RPMI7951 (cell line): ENCODE measurements at places on chromosomes 16 and 17. TPM values are rescaled to one million over a fixed set of nuclear protein-coding genes. Genes with fewer than 3 reads are reported as not detected.

- DNase-seq, result no peak
Observed at GRCh38 chr17:36727052-36727451, 125.7 kb downstream of the MRM1 start.

DNA sequence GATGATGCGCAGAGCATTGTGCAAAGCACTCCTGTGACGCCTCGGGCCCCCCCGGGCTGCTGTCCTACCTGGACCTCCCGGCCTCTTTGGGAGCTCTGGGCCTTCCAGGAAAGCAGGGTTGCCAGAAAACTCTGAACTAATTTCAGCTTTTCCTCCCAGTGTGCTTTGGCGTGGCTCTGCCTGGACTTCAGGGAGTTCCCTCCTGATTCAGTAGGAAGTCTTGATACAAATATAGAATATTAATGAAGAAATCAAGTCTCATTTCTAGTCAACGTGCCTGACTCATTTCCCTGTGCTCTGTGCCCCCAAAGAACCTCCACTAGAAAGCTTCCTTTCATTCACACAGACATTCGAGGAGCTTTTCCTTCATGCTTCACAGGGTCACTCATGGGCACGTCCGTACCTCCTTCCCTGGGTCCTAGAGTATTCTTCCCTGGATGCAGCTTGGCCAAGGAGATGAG lies 84.0 kb upstream of the NOL11 start:
- DNase-seq, result no peak

DNA sequence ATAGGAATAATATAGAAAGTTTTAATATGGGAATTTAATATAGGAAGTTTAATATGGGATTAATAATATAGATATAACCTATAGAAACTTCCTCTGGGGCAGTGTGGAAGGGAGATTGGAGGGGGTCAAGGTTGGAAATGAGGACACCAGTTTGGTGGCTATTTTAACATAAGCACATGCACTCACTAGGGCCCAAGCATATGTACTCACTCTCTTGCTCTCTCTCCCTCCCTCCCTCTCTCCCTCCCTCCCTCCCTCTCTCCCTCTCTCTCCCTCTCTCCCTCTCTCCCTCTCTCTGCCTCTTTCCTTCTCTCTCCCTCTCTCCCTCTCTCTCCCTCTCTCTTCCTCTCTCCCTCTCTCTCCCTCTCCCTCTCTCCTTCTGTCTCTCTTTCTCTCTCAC lies 528.1 kb downstream of the NPIPA7 start:
- no peak for DNase-seq

Gene NTN3
- total RNA-seq, result not detected in 2 replicates

- DNase-seq, result peak; percentile 66
Observed at GRCh38 chr16:70747703-70748631, 53.0 kb downstream of the VAC14 start.

GRCh38 chr17:65143889-65144604 lies 6.9 kb downstream of the RGS9 start:
- no peak for DNase-seq

DNA sequence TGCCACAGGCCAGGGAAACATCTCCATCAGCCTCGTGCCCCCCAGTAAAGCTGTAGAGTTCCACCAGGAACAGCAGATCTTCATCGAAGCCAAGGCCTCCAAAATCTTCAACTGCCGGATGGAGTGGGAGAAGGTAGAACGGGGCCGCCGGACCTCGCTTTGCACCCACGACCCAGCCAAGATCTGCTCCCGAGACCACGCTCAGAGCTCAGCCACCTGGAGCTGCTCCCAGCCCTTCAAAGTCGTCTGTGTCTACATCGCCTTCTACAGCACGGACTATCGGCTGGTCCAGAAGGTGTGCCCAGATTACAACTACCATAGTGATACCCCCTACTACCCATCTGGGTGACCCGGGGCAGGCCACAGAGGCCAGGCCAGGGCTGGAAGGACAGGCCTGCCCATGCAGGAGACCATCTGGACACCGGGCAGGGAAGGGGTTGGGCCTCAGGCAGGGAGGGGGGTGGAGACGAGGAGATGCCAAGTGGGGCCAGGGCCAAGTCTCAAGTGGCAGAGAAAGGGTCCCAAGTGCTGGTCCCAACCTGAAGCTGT lies 3.4 kb downstream of the NXPH3 start:
- DNase-seq, result no peak

DNA sequence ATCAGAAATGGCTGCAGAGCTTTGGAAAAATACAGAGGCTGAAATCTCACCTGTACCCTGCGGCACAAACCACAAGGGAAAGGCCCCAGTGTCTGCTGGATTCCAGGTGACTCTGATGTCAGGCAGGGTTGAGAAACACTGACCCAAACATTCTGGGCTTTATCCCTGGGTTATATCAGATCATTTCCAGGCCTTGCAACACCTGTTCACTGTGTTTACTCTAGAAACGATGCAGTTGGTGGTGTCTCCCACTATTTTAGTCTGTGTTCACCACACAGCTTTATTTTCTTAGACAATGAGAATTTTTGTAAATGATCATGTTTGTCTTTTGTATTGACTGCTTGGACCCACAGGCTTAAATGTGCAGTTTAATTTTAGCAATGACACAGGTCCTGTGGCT lies 151.5 kb upstream of the SDK2 start:
- DNase-seq, result no peak

GRCh38 chr16:89349947-89350633 lies 132.6 kb downstream of the ZNF778 start:
- peak; percentile 76 for DNase-seq

DNA sequence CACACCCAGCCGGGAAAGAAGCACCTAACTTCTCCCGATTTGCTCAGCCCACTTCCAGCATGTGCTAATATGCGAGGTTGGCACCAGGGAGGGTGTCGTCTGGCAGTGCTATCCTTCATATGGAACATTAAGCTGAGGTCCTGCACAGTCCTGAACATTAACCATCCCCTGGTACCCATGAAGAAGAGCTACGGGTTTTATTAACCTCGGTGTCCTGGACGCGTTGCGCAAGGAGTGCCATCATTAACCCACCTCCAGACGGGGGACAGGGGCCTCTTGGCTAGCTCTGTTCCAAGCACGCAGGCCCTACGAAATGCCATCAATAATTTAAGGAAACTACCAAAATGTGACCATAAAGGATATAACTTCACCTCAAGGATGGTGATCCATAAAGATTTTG lies 193.5 kb downstream of the MAF start:
- no peak for DNase-seq

- no peak for DNase-seq
Observed at GRCh38 chr16:84585886-84586285, 32.0 kb downstream of the COTL1 start.

DNA sequence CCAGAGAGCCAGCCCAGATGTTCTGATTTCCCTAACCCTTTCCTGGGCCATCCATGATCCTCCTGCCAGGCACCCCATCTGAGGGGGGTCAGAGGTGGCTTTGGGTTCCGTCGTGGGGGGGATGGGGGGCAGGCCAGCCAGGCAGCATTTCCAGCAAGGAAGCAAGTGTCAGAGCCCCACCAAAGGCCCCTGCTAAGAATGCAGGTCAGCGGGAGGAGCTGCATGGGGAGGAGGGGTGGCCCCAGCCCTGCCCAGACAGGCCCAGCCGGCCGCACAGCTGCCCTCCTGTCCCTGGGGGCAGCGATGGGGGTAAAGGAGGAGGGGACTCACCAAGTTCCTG lies 2.3 kb upstream of the SCRN2 start:
- DNase-seq, result no peak

- DNase-seq, result peak; percentile 23
Observed at GRCh38 chr17:63082273-63082861, 116.3 kb downstream of the TANC2 start.

GRCh38 chr17:5110816-5111215 lies 862 bp downstream of the ZNF232 start:
- DNase-seq, result no peak

DNA sequence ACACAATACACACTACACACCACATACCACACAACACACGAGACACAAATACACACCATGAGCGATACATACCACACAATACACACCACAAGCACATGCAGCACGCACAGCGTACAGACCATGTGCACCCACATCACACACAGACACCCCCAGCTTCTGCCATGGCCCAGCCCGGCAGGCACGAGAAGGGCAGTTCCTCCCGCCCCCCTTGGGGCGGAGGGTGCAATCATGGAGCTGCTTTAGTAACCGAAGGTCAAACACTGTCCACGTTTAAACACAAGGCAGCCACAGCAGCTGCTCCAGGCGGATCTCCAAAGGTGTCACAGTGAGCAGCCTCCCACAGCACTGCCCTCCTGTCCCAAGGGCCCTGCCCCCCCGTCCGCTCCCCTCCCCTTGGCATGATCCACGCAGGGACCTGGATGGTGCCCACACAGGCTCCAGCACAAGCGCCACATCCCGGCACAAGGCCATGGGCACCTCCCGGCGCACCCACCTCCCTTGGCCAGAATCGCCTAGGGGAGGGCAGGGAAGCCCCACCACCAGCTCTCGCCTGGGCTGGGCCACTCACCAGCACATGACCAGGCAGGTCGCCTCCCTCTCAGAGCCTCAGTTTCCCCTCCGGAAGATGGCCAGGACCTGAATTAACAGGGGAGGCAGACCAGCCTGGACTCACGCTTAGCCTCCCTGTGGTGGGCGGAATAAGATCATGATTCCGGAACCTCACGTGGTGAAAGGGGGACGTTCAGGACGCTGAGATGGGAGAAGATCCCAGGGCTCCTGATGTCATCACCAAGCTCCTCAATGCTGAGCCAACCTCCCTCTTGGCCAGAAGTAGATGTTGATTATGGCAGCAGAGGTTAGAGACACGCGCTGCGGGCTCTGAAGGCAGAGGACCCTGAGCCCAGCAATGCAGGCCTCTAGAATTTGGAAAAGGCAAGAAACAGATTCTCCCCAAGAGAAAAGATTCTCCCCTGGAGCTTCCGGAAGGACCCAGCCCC lies 32.6 kb upstream of the ZNF469 start:
- no peak for DNase-seq

DNA sequence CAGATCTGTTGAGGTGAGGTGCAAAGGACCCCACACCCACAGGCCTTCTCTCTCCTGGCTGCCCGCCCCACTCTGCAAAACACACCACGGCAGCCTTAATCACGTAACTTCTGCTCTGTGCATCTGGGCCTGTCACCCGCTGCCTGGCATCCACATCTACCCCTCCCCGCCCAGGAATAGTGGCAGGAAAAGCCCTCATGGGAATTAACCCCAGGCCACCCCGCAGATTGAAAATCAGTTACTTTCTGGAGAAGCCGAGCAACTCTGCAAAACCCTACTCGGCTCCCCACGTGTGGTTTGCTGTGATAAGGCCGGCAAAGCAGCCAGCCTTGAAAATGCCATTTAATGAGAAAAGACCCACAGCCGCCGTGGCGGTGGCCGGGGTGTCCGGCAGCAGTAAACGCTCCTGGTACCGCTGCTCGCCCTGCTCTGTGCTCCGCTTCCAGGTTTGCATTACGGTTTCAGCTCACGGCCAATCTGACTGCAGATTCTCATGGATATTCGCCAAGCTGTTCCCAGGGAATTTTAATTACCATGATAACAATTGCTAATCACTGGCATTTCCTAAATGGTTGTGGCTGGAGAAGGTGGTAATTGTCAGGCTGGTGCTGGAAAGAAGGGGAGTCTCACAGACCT lies 78.0 kb upstream of the DOC2B start:
- no peak for DNase-seq
